Transverse colon (tissue), 4 donors: ENCODE measurements at places on chromosomes 13 and 19. TPM values are rescaled to one million over a fixed set of nuclear protein-coding genes. Genes with fewer than 3 reads are reported as not detected.

Gene PNPLA6
- 119 TPM for total RNA-seq

- H3K36me3 ChIP-seq = no peaks in the 10 kb centered on the region
- peaks cover 7% of the 10 kb centered on the region for H3K27me3 ChIP-seq
- DNase-seq = no peak
- no peak overlapping the region for H3K4me3 ChIP-seq
Measured at GRCh38 chr19:18059297-18059696, 27.4 kb downstream of the IL12RB1 start.

- DNase-seq = no peak
- H3K27ac ChIP-seq = no peak overlapping the region
- H3K4me1 ChIP-seq = peaks cover 19% of the 10 kb centered on the region
Measured at GRCh38 chr13:28530729-28531076, 35.8 kb upstream of the FLT1 start.

- no peak overlapping the region for H3K27ac ChIP-seq
- H3K4me3 ChIP-seq = no peak overlapping the region
- H3K36me3 ChIP-seq = no peaks in the 10 kb centered on the region
- H3K27me3 ChIP-seq = no peaks in the 10 kb centered on the region
Measured at GRCh38 chr13:51816604-51817249, 12.8 kb upstream of the DHRS12 start.

- H3K36me3 ChIP-seq = no peaks in the 10 kb centered on the region
- no peak overlapping the region for H3K4me3 ChIP-seq
- H3K27ac ChIP-seq = no peak overlapping the region
- no peaks in the 10 kb centered on the region for H3K27me3 ChIP-seq
Measured at GRCh38 chr13:113964251-113964995, 9.5 kb downstream of the C13orf46 start.

Gene ZNF528
- 15.8 TPM for total RNA-seq

DNA sequence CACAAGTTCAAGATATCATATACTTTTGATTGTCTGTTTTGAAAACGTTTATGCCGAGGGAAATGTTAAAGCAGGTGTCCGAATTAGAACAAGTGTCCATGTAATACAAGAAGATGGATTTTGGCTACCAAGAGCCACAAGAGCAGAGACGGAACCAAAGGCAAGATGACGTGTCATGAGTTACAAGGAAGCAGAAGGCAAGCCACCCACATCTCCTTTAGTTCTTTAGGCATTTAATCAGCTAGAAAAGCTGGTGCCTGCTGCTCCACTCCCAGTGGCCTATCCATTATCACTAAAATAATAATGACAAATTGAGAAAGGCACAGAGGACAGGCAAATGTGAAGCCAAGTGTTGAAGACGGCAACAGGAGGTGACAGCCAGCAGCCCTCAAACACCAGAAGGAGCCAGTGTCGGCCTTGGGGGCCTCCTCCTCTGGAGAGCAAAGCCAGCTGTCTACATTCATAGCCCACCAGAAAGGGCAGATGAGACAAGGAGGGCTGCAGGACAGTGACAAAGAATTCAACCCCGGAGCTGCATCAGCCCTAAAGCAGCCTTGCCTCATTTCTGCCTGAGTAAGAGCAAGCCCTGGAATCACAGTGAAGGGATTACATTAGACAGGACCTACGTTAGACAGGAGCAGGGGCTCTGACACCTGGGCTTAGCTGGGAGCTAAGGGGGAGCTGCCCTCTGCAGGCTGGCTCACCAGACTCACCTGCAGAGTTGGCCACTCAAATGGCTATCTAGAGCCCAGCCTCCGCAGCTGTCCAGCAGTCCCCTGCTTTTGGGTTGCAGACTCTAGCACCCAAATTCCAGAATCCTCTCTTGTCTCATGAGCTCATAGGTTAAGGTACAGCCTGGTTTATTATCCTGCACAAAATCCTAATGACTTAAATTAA, 569.9 kb downstream of the UQCRFS1 start:
- no peaks in the 10 kb centered on the region for H3K36me3 ChIP-seq
- no peak overlapping the region for H3K4me3 ChIP-seq
- no peaks in the 10 kb centered on the region for H3K4me1 ChIP-seq

Gene KRTDAP
- not detected for total RNA-seq

Gene BEST2
- 147 TPM for total RNA-seq

DNA sequence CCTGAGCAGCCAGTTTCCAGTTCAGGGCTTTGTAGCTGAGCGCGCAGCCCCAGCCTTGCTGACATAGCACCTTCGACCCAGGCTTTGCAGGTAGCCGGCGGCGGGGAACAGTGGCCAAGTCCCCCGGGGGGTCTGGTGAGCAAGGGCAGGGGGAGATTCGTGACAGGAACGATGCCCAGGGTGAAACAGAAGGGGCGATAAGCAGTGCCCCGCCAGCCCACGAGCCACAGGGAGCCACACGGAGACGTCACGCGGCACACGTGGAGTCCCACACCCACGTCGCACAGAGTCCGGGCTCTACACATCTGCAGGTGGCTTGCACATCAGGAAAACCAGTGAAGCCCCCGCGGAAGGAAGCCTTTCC, 127.2 kb downstream of the SOX1 start:
- DNase-seq = no peak
- H3K4me1 ChIP-seq = no peaks in the 10 kb centered on the region
- H3K27ac ChIP-seq = no peak overlapping the region
- peaks cover 4% of the 10 kb centered on the region for H3K27me3 ChIP-seq
- H3K36me3 ChIP-seq = no peaks in the 10 kb centered on the region

Gene PGLYRP1
- total RNA-seq = not detected

Gene SIGLEC5
- total RNA-seq = not detected

- peaks cover 5% of the 10 kb centered on the region for H3K4me1 ChIP-seq
- no peaks in the 10 kb centered on the region for H3K27me3 ChIP-seq
- H3K4me3 ChIP-seq = no peak overlapping the region
Measured at GRCh38 chr13:110232756-110233155, 74.2 kb downstream of the COL4A1 start.

DNA sequence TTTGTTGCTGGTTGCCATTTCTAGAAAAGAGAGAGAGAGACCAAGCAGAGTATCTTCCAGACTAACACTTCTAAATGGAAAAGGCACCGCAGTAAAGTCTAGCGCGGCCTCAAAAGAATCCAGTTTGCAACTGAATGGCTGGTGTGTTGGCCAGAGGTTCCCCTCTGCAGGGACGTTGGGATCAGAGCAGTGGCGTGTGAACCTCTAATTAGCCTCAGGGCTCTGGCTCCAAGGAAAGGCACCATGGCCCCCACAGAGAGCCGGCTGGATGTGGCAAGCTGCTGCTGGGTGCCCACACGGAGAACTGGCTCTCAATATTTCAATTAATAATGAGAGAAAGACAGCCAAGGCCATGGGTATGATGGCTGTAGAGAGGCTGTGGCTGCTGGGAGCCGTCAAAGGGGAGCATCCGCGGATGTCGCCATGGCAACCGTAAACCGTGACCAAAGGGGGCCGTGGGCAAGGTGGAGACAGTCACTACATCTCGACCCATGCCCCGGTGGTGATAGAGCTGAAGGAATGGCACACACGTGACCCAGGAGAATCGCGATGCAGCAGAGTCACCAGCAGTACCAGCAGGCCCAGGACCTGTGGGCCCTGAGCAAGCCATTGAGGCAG, 9.5 kb downstream of the VSTM2B start:
- no peak overlapping the region for H3K27ac ChIP-seq
- peaks cover 23% of the 10 kb centered on the region for H3K27me3 ChIP-seq
- H3K4me1 ChIP-seq = peaks cover 1% of the 10 kb centered on the region

- no peak overlapping the region for H3K27ac ChIP-seq
- no peaks in the 10 kb centered on the region for H3K4me1 ChIP-seq
- H3K27me3 ChIP-seq = no peaks in the 10 kb centered on the region
- no peak overlapping the region for H3K4me3 ChIP-seq
- no peaks in the 10 kb centered on the region for H3K36me3 ChIP-seq
- no peak for DNase-seq
Measured at GRCh38 chr13:111597191-111597611, 276.8 kb downstream of the TEX29 start.

Gene NXNL1
- total RNA-seq = not detected

Gene ZNF541
- not detected for total RNA-seq

DNA sequence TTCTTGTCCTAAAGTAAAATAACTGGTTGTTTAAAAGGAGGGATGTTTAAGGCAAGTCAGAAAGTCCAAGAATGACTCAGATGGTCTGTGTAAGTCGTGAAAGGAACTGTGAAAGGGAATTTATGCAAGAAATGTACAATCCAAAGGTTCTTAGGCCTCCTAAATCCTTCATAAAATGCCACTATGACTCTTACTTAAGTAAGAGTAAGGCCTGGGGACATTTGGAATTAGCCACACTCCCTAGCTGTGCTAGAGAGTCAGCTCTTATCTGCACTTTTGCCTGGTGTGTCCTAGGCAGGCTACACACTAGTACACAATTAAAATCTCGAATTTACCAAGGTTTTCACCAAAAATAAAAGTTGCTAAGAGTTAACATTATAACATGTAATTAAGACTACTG, 686.9 kb downstream of the UQCRFS1 start:
- H3K4me1 ChIP-seq = no peaks in the 10 kb centered on the region
- no peaks in the 10 kb centered on the region for H3K36me3 ChIP-seq
- no peak overlapping the region for H3K4me3 ChIP-seq
- no peak for DNase-seq
- H3K27ac ChIP-seq = no peak overlapping the region
- no peaks in the 10 kb centered on the region for H3K27me3 ChIP-seq

DNA sequence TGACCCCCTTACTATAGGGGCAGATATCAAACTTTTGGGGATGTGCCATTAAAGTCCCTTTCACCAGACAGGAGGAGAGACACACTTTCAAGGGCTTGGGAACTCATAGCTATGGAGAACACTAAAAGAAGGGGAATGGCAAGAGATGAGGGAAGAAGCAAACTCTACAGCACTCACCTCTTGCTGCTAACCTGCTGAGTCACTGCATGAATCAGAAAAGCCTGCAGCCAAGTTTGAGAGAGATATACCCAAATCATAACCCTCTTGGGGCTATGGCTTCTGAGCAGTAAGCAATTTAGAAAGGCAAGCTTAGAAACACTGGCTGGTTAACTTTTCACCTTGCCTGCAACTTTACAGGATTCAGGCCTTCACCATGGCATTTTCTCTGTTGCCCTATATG, 1028.0 kb downstream of the UQCRFS1 start:
- no peaks in the 10 kb centered on the region for H3K27me3 ChIP-seq
- H3K4me1 ChIP-seq = no peaks in the 10 kb centered on the region
- H3K4me3 ChIP-seq = no peak overlapping the region
- no peak overlapping the region for H3K27ac ChIP-seq

Gene ERICH4
- not detected for total RNA-seq

GRCh38 chr19:17454576-17455071, 6.1 kb downstream of the NXNL1 start:
- no peaks in the 10 kb centered on the region for H3K36me3 ChIP-seq
- peaks cover 60% of the 10 kb centered on the region for H3K27me3 ChIP-seq

- H3K4me1 ChIP-seq = peaks cover 6% of the 10 kb centered on the region
- H3K36me3 ChIP-seq = no peaks in the 10 kb centered on the region
- no peak overlapping the region for H3K27ac ChIP-seq
Measured at GRCh38 chr19:38596057-38596981, 21.4 kb downstream of the MAP4K1 start.

- no peak overlapping the region for H3K4me3 ChIP-seq
- no peaks in the 10 kb centered on the region for H3K27me3 ChIP-seq
- H3K27ac ChIP-seq = no peak overlapping the region
- no peaks in the 10 kb centered on the region for H3K36me3 ChIP-seq
- DNase-seq = no peak
- no peaks in the 10 kb centered on the region for H3K4me1 ChIP-seq
Measured at GRCh38 chr19:34666200-34666957, 10.6 kb downstream of the SCGB2B2 start.
